GM12891 (cell line): ENCODE measurements at places on chromosomes 12 and 14.

DNA sequence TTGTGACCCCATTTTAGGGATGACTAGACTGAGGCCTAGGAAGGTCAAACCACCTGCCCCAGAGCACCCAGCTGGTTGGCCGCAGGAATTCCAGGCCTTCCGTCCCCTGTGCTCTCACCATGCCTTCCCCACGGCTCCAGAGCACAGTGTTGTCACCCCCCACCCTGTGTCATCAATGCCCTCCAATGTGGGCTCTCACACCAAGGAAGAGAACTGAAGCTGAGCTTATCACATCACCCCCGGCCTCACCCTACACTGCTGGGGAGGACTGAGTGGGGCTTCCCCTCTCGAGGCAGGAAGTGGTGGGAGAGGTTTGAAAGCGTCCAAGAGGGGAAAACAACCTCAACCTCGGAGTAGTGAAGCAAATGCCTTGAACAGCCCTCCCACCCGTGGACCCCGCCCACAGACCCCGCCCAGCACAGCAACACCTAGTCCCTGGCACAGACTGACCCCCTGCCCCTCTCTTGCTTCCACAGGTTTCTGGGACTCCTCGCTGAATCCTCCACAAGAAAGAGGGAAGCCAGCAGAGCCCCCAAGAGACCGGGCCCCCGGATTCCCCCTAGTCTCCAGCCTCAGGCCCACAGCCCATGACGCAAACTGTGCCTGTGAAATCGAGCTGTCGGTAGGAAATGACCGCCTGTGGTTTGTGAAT is 97.2 kb downstream of the LGMN start:
- peak; percentile 75 for DNase-seq

- DNase-seq: no peak
Measured at GRCh38 chr12:92952394-92952793, 23.3 kb upstream of the EEA1 start.

GRCh38 chr12:15581006-15581405 is 208.2 kb downstream of the EPS8 start:
- no peak for DNase-seq

- no peak for DNase-seq
Measured at GRCh38 chr12:123614110-123614509, 12.2 kb downstream of the DDX55 start.

DNA sequence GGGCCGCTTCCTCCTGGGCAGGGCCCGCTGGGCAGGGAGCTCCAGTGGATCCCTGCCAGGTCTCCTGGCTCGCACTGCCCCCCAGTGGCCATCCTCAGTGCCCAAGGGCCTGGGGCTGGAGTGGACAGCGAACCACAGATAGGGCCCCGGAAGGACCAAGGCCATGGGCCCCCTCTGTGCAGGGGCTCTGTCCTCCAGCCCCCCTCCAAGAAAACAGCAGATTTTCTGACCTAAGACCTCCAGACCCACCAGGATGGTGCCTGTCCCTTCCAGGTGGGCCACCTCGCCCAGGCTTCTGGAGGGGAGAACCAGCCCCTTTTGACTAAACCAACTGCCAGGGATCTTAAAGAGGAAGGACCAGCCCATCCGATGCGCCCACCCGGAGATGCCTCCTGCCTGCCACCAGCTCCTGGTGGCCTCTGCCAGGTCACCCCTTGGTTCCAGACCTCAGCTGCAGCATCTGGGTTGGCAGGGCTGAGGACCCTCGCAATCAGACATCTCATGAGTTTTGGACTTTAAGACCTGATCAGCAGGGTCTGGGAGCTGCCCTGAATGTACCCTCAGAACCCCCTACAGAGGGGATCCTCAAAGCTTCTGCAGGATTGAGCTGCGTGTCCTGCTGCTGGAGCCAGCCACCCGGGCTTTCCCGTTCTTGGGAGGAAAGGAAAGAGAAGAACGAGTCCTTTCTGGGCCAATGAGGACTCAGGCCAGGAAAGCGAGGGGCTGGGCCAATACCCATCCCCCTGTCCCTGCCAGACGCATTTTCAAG is 325.8 kb upstream of the DIO3 start:
- peak; percentile 65 for DNase-seq

- DNase-seq: no peak
Measured at GRCh38 chr12:95601091-95601961, 50.0 kb upstream of the USP44 start.

- DNase-seq: no peak
Measured at GRCh38 chr12:40561395-40561966, 130.8 kb upstream of the CNTN1 start.

DNA sequence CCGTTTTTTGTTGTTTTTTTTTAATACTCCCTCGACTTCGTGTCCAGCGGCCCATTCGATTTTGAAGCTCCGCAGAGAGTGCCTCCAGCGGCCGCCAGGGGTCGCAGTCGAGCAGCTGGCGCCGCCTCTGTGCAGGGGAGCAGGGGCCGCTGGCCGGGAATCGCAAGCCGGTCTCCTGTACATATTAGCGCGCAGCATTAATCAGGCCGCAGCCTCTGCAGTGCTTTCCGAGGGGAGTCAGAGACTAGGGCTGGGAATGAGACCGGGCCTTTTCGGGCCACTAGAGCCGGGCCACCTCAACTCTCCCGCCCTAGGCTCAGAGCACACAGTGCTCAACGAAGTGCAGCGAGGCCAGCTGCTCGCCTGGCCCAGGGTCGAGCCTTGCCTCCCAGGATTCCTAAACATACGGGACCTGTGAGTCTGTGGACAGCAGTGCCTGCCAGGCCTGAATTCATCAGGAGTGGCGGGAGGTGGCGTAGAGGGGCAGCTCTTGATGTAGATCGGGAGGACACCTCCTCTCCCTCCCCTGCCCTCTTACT is 81.8 kb downstream of the EMP1 start:
- peak; percentile 60 for DNase-seq

DNA sequence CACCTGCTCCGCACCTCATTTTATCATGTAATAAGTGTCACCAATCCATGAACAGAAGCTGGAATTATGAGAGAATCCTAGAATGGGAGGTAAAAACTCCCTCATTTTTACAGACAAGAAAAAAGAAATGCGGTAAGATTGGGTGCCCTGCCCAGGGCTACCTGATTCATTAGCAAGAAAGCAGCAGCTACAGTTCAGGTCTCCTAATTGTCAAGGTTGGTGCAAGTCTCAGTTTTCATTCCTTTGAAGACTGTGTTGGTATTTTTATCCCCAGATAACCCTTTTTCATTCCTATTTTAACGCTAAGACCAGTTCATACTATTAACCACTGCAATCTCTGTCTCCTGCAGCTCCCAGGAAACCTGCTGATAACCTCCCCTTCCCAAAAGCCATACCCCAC is 6.9 kb downstream of the DUSP6 start:
- DNase-seq: no peak

DNA sequence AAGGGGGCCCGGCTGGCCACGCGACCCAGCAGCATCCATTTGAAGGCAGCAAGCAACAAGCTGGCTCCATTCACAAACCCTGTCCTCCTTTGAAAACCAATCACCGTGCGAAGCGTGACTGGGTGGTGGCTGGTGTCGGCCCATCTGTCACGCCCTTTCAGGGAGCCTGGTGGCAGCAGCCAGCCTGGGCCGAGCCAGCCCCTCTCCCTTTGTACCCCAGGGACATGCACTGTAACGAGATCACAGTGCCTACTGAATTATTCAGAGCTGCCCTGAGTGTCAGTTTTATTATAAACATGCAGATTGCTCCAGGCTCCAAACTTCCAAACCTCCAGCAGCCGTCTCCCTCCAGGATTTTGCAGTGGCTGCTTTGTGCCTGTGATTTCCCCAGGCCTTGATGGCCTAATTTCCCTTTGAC is 22.3 kb upstream of the CTDSP2 start:
- no peak for DNase-seq

DNA sequence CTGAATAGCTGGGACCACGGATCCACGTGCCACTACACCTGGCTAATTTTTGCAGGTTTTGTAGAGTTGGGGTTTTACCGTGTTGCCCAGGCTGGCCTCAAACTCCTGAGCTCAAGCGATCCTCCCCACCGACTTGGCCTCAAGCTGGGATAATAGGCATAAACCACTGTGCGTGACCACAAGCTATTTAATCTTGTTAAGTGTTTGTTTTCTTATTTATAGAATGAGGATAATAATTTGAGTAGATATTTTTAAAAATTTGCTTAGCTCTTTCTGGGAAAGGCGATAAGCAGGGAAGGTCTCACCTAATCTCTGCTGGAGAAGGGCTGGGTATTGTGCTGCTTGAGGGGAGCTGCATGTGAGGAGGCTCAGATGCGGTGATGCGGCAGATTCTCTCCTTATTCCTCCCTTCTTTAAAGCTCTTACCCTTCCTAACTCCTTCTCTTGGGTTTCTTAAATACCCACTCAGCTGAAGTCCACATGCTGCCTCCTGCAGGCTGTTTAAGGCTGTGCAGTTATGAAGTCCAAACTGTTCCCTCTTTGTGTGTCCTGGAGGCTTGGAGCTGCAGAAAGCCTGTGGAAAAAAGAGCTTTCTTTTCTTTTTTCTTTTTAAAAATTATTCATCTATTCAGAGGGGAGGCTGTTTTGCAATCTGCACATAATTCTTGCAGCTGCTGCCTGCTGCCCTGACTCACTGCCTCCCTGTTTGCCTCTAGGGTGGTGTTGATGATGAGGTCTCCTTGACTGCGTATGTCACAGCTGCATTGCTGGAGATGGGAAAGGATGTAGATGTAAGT is 37.9 kb downstream of the A2ML1 start:
- peak; percentile 23 for DNase-seq

DNA sequence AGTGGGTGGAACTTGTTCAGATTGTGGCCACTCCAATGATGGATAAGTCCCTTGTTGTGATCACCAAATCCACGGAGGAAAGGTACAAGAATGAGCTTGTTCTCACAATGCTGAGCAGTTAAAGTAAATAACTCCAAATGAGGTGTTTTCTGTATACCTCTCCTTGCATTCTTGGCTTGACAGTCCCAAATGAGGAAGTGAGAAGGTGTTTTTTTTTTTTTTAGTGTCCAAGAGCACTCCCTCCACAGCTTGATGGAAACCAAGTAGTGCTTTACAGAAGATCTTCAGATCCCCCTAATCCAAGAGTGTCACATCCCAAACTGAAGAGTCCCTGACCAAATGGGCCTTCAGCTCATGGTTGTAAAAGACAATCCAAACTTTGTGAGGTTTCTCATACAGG is 153.6 kb downstream of the ATP23 start:
- DNase-seq: peak; percentile 15

DNA sequence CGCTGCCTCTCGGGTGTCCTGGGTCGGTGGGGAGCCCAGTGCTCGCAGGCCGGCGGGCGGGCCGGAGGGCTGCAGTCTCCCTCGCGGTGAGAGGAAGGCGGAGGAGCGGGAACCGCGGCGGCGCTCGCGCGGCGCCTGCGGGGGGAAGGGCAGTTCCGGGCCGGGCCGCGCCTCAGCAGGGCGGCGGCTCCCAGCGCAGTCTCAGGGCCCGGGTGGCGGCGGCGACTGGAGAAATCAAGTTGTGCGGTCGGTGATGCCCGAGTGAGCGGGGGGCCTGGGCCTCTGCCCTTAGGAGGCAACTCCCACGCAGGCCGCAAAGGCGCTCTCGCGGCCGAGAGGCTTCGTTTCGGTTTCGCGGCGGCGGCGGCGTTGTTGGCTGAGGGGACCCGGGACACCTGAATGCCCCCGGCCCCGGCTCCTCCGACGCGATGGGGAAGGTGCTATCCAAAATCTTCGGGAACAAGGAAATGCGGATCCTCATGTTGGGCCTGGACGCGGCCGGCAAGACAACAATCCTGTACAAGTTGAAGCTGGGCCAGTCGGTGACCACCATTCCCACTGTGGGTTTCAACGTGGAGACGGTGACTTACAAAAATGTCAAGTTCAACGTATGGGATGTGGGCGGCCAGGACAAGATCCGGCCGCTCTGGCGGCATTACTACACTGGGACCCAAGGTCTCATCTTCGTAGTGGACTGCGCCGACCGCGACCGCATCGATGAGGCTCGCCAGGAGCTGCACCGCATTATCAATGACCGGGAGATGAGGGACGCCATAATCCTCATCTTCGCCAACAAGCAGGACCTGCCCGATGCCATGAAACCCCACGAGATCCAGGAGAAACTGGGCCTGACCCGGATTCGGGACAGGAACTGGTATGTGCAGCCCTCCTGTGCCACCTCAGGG is 679 bp downstream of the ARF6 start:
- peak; percentile 59 for DNase-seq

GRCh38 chr12:26056335-26056734 is 68.5 kb downstream of the BHLHE41 start:
- no peak for DNase-seq

DNA sequence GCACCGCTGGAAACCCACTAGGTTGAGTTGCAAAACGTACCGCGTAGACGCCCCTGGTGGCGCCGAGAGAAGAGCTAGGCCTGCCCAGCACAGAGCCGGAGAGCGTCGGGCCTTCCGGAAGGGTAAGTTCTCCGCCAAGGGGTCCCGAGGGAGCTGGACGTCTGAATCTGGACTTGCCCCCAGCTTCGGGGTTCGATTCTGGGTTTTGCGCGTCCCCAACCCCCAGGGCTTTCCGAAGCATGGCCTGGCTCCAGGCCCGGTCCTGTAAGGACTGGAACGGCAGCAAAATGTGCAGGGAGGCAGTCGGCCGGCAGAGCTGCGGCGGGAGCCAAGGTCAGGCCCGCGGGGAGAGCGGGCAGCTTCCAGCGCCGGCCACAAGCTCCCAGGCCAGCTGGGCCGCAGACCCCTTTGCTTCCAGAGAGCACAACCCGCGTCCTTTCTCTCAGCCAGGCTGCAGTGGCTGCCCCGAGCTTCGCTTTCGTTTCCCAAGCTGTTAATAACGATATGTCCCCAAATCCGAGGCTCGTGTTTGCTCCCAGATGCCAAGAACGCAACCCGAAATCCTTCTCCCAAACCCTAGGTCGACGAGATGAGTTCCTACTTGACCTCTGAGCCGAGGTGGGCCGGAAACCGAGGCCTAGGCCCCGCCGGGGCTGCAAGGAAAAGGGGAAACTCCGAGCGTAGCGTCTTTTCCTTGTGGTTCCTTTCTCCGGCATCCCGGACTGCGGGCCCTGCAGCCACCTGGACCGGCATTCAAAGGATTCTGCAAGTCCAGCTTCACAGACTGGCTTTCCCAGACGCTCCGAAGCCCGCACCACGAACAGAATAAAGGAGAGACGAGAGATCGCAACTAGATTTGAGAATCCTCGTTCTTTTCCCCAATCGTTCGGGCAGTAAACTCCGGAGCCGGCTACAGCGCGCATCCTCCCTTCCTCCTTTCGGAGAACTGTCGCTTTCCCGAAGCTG is 3.2 kb upstream of the TBX5 start:
- DNase-seq: no peak

- DNase-seq: no peak
Measured at GRCh38 chr14:53376064-53376463, 222.9 kb upstream of the DDHD1 start.

DNA sequence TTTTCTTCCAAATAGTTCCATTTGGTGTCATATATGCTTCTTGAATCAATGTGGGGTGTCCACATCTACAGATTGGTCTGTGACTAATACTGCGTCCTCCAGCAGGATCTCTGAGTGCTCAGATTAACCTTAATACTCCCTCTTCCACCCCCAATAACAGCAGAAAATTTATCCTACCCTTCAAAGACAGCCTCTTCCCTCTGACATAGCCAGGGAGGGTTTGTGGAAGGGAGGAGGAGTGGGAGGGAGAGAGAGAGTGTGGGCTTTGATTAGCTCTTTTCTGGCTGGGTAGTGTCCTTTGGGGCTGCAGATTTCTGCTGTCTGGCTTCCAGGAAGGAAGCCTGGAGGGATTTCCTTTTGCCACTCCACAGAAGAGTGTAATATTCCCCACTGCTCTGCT is 220.7 kb downstream of the TTC6 start:
- no peak for DNase-seq
